ENCODE measurements at places on chromosomes 1 and 21.

DNA sequence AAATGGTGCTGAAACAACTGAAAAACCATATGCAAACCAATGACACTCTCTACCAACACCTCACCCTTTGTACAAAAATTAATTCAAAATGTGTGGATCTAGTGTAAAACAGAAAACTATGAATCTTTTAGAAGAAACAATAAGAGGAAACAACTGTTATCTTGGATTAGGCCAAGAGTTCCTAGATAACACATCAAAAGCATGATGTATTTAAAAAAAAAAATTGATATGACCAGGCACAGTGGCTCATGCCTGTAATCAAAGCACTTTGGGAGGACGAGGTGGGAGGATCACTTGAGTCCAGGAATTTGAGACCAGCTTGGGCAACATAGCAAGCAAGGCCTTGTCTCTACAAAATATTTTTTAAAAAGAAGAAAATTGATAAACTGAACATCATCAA lies 79.0 kb downstream of the EIF4G3 start:
- no peak for DNase-seq

DNA sequence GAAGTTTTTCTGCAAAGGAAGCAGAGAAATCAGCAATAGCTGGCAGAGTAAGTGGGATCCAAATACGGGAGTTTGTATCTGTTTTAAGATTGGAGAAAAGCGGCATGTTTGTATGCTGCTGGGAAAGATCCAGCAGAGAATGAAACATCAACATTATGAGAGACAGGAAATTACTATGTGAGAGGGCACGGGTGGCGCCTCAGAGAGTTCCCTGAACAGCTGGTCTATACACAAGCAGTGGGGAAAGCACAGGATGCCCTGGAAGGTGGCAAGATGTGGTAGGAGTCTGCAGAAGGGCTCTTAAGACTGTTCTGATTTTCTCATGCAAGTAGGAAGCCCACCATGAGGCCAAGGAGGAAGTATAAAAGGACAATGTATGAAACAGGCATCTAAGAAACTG lies 130.4 kb downstream of the RERE start:
- no peak for DNase-seq

- no peak for DNase-seq
Measured at GRCh38 chr1:1529321-1529720, 11.1 kb downstream of the TMEM240 start.

GRCh38 chr1:223700942-223701637 lies 11.2 kb upstream of the CAPN2 start:
- no peak for DNase-seq

- no peak for DNase-seq
Measured at GRCh38 chr1:97337250-97338030, 583.4 kb downstream of the DPYD start.

DNA sequence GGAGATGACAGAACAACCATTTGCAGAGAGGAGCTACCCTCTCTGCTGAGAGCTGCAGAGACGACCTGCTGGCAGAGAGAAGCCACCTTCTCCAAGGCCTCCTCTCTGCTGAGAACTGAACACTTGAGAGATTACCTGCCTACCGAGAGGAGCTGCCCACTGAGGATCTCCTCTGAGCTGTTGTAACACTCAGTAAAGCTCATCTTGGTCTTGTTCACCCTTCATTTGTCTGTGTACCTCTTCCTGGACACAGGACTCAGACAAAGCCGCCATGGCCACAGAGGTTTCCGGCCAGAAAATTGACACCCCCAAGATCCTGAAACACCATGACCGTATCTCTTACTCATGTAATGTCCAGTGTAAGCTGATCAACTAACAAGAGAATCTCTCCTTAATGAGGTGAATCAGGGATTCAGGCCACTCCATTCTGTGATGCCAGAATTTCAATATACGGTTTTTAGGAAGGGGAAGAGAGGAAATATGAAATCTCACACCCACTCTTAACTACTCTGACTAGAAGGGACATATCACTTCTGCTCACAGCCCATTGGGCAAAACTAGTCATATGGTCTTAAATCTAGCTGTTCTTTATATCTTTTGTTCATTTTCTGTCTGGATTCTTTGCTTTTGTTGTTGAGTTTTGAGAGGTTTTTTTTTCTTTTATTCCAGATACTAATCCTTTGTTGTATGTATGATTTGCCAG lies 83.8 kb downstream of the RHOU start:
- DNase-seq: no peak

GRCh38 chr1:45516465-45516864 lies 5.2 kb downstream of the PRDX1 start:
- no peak for DNase-seq
